ENCODE measurements at places on chromosomes 11 and 22.

DNA sequence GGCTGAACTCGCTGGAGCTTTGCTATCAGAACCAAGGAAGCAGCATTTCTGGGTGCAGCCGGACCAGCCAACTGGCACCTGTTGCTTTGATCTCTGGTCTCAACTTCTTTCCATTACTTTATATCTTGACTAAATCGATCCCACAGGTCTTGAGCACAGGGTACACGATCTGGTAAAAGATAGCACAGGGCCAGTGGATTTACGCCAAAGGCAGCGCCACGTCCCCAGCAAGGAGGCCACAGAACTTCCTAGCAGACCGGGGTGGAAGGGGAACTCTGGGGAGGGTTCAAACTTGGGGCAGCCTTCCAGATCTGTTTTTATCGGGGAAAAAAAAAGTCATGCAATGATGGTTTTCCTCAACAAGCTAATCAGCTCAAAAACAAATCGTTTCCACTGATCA lies 14.0 kb downstream of the VPS37C start:
- no peak for DNase-seq

- DNase-seq = no peak
These were observed 3.6 kb downstream of the GTPBP1 start for GRCh38 chr22:38709306-38709705.

DNA sequence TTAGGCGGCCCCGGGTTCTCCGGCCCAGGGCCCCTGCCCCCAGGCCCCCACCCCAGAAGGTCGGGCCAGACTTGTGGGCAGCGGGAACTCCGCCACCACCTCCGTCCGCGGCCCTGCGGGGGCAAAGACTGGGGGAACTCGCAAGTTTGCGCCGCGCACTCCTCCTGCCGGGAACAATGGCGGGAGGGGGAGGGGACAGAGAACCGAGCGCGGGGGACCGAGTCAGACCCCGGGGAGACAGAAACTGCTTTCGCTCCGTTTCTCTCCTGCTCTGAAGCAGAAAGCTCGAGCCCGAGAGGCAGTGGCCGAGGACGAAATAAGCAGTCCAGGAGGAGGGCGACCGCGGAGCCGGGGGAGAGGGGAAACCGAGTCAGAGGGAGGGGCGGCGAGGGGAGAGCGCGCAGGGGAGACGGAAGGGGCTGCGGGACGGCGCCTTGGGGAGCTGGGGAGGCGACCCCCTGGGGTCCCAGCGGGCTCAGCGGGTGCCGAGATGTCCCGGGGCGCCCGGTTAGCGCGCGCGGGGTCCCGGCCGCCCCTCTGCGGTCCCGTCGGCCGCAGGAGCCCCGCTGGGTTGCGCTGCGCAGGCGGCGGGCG lies 555 bp downstream of the TP53I11 start:
- no peak for DNase-seq

GRCh38 chr22:22371031-22371541 lies 126.5 kb downstream of the VPREB1 start:
- no peak for DNase-seq

- DNase-seq = no peak
These were observed 15.2 kb downstream of the PIM3 start for GRCh38 chr22:49975543-49976389.

DNA sequence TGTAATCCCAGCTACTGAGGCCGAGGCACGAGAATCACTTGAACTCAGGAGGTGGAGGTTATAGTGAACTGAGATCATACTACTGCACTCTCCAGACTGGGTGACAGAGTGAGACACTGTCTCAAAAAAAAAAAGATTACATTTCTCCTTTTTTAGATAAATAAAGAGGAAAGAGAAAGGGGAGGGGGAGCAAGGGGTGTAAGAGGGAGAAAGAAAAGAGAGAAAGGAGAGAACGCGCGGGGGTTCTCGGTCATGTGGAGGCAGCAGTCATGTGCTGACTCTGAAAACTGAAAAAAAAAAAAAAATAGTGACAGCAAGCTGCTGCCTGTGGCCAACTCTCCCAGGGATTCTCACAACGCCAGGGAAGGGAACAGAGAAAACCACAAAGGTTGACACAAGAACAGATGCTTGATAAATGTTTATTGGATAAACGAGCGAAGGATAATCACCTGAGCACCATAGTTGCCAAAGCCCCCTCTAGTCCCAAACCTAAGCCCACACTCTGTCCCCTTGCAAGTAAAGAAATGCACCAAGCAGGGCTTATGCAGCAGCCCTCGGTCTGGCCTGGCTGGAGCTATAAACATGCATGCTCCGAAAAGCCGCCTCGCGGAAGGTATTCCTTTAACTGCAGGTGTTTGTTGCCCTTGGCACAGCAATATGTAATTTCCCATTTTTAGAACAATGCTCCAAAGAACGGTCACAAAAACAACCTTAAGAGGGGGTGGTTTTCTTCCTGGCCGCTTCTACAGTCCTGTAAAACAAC lies 14.5 kb downstream of the SCGB1A1 start:
- no peak for DNase-seq

- DNase-seq = no peak
These were observed 74.5 kb downstream of the GRIK4 start for GRCh38 chr11:120586072-120586471.

GRCh38 chr11:109184376-109184775 lies 237.6 kb upstream of the C11orf87 start:
- DNase-seq = no peak

DNA sequence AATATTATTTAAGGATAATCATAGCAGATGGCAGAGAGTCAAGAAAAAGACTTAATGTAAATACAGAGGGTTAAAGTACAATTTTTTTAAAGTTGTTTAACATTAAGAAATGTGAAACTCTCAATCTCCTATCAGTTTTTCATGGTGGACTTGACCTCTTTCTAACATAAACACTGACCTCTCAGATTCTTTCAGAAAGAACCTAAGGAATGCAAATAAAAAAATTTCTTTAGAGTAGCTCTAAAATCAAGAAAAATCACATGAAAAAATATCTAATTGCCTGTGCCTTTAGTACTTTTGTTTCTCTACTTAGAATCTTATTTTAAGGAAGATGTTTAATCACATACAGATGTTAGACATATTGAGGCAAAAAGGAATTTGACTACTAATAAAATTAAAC lies 12.9 kb downstream of the RNF141 start:
- DNase-seq = no peak

DNA sequence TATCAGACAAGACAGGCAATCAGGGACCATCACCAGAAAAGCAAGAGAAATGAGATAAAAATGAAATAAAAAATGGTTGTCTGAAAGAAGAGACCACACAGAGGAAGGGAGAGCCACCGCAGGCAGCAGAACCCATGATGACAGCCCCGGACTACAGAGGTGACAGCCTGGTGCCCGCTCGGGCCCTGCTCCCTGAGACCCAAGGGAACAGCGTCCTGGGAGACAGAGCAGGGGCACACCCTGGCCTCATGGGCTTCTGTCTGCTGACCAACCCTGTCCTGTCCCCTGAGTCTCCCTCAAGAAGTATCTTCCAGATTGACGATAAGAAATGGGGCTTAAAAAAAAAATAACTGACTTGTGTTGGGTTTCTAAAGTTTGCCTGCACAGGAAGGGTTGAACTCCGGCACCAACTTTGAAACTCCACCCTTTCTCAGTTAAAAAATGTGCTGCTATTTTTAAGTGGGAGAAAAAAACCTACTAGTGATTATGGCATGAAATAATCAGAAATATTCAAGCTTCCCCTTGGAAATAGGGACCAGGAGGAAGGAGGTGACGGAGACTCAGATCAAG lies 70.1 kb upstream of the TTLL12 start:
- peak; percentile 23 for DNase-seq

GRCh38 chr22:33715237-33715985 lies 204.9 kb downstream of the LARGE1 start:
- DNase-seq = no peak

DNA sequence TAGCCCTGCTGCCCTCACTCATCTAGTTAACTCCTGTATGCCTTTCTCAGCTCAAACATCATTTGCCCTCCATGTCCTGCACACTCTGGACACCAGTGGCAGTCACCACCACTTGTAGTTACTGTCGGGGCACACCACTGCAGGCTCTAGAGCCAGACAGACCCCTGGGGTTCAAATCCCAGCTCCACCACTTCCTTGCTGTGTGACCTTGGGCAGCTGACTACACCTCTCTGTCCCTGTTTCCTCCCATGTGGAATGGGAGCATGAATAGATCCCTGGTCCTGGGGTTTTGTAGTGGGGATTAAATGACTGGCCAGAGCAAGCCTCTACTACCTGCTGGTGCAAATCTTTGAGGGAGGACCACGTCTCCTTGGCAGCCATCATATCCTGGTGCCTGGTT lies 7.8 kb upstream of the IFT27 start:
- no peak for DNase-seq

DNA sequence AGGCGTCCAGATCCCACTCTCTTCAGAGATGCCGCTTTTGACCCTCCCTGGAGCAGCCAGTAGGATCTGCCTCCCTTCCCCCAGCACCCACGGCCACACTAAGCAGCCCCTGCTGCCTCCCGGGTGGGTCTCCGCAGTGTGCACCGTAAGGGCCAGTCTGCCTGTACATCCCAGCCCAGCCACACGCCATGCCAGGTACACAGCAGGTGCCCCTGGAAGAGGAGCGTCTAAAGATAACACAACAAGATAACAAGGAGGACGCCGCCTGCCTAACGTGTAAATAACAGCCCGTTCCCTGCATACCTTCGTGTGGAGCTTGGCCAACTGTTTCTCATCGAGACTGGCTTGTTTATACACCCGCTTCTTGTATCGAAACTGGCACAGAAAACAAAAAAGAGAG lies 139.4 kb downstream of the SHANK2 start:
- no peak for DNase-seq
